ENCODE measurements at places on chromosomes 11 and 22.

GRCh38 chr22:30806391-30806861, 111.8 kb downstream of the OSBP2 start:
- DNase-seq, result no peak

GRCh38 chr11:64734811-64735724, 8.9 kb downstream of the RASGRP2 start:
- DNase-seq, result no peak

DNA sequence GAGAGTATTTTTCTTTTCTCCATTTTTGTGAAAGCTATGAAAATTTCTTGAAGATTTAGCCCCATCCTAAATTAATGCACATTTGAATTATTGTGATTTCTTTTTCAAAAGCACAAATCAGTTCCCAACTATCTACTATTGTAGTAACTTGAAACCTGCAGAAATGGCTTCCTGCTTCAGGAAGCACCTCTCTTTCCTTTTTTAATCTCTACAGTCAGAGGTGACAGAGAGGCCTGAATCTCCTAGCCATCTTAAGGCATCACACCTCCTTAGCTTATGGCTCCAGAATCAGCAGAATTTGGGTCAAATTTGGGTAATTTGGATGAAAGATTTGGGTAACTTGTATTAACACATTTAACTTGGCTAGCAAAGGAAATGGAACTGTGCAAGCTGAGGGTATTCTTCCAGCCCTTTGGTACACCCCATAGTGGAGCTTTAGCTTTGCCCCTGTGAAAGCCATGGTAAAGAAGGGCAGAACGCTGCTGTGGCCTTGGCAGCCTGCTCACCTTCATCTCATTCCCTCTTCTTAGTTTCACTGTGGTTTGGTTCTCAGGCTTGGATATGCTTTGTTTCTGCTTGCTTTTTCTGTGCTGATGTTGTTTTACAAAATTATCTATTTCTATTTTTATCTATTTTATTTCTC, 16.2 kb downstream of the TBCEL start:
- no peak for DNase-seq

GRCh38 chr11:123562829-123563228, 91.6 kb downstream of the SCN3B start:
- no peak for DNase-seq

DNA sequence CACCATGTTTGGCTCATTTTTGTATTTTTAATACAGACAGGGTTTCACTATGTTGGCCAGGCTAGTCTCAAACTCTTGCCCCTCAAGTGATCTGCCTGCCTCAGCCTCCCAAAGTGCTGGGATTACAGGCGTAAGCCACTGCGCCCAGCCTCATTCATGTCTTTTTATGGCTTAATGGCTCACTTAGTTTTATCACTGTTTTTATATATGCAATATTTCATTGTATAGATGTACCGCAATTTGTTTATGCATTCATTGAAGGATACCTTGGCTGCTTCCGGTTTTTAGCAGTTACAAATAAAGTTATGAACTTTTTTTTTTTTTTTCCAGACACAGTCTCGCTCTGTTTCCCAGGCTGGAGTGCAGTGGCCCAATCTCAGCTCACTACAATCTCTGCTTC, 5.5 kb upstream of the TCN2 start:
- DNase-seq, result no peak

- no peak for DNase-seq
Observed at GRCh38 chr22:43376765-43377547, 33.8 kb upstream of the SCUBE1 start.

All from forelimb muscle (tissue), 1 donor.